ENCODE measurements at places on chromosomes 13 and 19.

DNA sequence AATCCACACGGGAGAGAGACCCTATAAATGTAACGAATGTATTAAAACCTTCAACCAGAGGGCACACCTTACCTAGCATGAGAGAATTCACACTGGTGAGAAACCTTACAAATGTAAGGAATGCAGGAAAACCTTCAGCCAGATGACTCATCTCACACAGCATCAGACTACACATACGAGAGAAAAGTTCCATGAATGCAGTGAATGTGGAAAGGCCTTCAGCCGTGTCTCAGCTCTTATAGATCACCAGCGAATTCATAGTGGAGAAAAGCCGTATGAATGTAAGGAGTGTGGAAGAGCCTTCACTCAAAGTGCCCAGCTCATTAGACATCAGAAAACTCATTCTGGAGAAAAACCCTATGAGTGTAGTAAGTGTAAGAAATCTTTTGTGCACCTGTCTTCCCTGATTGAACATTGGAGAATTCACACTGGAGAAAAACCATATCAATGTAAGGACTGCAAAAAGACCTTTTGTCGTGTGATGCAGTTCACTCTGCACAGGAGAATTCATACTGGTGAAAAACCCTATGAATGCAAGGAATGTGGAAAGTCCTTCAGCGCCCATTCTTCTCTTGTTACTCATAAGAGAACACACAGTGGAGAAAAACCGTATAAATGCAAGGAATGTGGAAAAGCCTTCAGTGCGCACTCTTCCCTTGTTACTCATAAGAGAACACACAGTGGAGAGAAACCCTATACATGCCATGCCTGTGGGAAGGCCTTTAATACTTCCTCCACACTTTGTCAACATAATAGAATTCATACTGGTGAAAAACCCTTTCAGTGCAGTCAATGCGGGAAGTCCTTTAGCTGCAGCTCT, 16.0 kb downstream of the ZNF582 start:
- DNase-seq: no peak

GRCh38 chr13:98487016-98487415, 89.9 kb downstream of the STK24 start:
- DNase-seq: no peak

DNA sequence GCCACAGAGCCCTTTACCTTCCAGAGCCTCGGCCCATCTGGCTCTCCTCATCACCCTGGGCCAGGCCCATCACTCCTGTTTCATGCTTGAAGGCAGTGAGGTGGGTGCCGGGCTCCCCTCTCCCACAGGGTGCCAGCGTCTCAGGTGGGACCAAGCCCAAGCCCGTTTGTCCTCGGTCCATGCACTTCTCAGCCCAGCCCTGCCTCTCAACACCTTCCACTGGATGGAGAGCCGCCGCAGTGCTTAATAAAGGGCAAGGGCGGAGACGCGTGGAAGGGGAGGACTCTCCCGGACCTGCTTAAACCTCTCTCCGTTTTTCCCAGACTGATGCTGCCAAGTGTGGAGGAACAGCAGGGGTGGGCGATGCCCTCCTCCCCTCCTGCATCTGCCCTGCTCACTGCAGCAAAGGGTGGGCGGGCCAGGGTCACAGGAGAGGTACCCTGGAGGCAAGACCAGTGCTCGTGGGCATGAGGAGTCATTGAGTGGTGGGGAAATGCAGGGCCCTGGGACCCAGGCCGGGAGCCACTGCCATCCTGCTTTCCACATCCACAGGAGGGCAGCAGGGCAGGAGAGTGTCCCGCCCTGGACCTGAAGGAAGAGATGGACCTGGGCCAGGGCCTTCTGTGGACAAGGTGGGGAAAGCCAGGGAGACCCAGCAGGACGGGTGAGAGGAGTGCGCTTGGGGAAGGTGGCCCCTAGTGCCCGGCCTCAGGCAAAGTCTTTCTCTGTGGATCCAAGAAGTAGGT, 9.7 kb upstream of the ATP11A start:
- DNase-seq: no peak

GRCh38 chr19:55699221-55699620, 24.2 kb downstream of the EPN1 start:
- no peak for DNase-seq

GRCh38 chr13:37136187-37136586, 30.7 kb upstream of the CSNK1A1L start:
- no peak for DNase-seq

- no peak for DNase-seq
These were observed at the start of gene OR10H1 for GRCh38 chr19:15815306-15815705. OR10H1 (minus strand) TSS chr19:15815664; CDS start chr19:15808037, 7,627 bp downstream.

GRCh38 chr19:10603873-10604459, 16.9 kb upstream of the AP1M2 start:
- no peak for DNase-seq

DNA sequence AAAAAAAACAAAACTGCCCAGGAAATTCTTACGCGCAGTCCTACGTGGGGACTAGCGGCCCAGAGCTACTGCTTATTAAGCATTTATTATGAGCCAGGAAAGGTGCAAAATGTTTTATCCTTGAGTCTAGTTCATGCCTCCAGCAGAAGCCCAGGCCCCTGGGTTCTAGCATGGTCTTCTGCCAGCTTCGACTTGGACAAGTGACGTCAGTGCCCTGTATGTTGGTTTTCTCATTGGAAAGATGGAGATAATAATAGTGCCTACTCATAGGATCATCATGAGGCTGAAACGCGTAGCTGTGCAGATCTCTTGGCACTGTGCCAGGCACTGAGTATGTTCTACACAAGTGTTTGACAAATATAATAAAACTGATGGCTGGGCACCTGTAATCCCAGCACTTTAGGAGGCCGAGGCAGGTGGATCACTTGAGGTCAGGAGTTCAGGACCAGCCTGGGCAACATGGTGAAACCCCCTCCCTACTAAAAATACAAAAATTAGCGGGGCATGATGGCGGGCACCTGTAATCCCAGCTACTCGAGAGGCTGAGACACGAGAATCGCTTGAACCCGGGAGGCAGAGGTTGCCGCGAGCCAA, 12.4 kb upstream of the SULT2B1 start:
- DNase-seq: no peak

GRCh38 chr19:35085947-35086346, 29.7 kb upstream of the FXYD3 start:
- DNase-seq: no peak

DNA sequence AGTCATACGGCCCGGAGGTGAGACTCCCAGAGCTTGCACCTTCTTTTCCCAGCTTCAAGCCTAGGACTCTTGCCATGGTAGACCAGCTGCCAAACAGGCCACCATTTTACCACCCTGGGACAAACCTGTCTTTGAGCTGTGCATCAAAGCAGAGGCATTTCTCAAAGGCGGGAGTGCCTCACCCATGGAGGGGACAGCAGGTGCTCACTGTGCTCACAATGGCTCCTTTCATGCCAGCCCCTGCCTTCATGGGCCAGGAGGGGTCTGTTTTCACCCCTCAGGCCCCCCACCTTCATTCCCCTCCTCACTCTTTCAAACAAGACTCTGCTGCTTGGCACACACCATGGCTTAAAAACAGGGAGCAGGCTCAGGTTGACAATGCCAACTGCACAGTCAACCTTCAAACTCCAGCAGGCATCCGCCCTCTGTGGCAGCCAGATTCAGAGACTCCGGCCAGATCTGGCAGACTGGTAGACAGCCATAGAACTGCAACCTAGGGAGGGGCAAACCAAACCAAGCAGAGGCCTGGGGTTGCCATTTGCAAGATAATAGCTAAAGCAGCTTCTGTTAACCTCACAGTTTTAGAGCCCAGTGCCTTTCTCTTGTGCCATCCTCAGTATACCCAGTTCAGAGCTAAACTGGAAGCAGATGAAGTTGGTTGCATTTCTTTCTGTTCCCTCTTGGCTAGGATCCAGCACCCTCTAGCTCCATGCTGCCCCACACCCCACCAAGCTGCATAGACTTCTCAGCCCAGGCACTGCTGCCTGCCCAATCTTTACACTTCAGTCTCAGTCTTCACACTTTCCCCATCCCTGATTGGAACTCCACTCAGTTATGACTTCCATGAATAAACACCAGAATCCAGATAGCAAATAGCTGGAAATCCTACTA, 93.9 kb upstream of the SPATA13 start:
- DNase-seq: no peak

DNA sequence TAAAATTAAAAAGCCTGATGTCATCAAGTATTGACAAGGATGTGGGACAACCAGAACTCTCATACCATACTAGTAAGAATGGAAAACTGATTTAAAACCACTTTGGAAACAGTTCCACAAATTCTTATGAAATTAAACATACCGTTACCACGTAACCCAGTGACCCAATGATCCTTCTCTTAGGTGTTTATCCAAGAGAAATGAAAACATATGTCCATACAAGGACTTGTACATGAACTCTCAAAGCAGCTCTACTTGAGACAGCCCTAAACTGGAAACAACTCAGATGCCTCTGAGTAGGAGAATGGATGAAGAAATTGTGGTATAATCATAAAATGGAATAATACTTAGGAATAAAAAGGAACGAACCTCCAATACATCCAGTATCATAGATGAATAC, 27.6 kb downstream of the SLC6A16 start:
- DNase-seq: no peak

Measured in stimulated activated CD4-positive, alpha-beta T cell treated with anti-CD3 and anti-CD28 coated beads, TNF-alpha, amount 100 ng/mL, for 1 hour (primary cell).